ENCODE measurements at places on chromosomes 2 and 18.

DNA sequence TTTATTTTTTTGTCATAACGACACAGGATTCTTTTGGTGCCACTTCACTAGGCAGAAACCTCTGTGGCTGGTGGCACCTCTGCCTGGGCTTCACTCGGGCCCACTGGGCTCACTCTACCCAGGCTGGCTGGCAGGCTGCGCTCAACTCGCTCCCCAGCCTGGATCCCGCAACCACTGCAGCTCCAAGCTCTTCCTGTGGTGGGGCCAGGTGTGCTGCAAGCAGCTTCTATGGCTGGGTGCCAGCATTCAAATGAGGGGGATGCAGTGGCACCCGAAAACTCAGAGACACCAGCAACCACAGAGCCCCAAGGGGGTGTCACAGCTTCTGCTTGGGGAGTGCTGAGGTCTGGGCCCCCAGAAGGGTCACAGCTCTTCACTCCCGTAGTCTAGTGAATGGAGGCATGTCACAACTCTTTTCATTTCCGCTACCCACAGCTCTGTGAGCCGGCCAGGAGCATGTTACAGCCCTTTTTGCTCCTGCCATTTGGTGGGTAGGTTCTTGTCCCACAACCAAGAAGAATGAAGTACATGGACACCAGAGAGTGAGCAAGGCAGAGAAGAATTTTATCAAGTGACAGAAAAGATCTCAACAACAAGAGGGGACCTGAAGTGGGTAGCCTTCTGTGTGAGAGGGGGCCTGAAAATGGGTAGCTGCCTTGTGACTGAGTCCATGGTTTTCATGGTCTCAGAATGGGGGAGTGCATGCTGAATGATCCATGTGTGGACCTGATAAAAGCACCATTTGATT, 170.1 kb downstream of the UBR3 start:
- no peak for DNase-seq

- DNase-seq: no peak
Observed at GRCh38 chr2:172231508-172231907, 128.8 kb upstream of the DLX2 start.

DNA sequence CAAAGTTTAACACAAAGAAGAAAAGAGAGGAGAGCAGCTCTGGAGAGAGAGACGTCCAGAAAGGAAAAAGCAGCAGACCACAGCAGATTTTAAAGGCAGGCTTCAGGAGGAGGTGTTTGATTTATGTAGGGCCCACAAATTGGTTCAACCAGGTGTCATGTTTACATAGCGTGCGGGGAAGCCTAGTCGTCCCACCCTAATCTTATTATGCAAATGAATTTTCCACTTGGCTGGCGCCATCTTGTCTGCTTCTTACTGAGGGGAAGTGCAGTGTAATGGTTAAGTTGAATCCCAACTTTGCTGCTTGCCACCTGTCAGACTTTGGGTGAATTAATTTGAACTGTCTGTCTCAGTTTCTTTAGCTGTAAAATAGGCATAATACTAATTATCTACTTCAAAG, 282.4 kb upstream of the CYRIA start:
- DNase-seq: no peak

DNA sequence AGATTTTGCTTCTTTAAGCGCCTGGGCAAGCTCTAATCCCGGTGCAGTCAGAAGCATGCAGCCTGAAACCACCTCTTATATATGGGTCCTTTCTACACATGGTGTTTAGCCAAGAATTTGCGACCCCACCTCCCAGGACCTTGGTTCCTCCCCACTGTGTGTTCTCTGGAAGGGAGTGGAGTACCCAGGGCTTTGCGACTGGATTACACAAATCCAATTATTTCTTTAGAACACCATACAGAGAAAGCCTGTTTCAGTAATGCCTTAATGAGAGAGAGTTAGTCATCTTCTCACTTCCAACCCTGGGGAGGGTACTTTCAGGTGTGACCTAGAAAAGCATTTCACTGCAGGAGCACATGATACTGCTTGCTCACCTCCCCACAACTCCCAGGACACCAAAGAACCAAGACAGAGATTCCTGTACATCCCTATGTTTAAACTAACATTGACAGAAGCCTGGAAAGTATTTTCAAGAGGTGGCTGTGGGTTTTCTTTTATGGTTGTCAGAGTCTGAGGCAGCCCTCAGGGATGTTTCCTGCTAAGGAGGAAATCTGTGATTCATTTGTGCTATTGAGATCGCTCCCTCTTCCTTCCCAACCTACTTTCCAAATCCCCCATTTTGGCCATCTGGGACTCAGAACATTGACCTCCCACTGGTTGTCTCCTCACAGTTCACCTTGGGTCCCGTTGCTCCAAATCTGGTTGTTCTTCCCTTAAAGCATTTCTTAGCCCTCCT, at the start of gene CAPN14:
TSS of gene CAPN14 (minus strand) at position 51 of the 736 bp plus-strand sequence. CDS start 12,068 bp downstream, outside the sequence.
- no peak for DNase-seq

GRCh38 chr2:238642973-238643372, 204.9 kb upstream of the TWIST2 start:
- no peak for DNase-seq

GRCh38 chr18:21538230-21538629, 62.3 kb downstream of the ESCO1 start:
- no peak for DNase-seq

GRCh38 chr2:230871361-230872150, 6.8 kb downstream of the ITM2C start:
- no peak for DNase-seq

GRCh38 chr2:222878877-222879603, 18.2 kb downstream of the ACSL3 start:
- DNase-seq: no peak

GRCh38 chr2:12641441-12641840, 75.3 kb upstream of the TRIB2 start:
- DNase-seq: no peak

DNA sequence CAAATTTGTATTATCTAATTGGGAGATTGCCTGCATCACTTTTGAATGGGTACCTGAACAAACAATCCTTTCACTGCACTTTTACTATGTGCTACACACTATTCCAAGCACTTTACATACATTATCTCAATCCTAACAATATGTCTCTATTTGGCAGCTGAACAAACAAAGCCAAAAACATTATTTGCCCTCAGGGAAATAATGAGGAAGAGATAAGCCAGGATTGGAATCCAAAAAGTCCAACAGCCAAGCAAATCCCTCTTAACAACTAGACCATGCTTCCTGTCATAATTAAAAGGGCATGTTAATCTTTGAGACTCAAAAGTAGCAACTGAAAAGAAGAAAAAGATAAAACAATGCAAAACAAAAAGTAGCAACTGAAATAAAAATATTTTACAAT, 32.1 kb downstream of the RPRD1A start:
- no peak for DNase-seq

DNA sequence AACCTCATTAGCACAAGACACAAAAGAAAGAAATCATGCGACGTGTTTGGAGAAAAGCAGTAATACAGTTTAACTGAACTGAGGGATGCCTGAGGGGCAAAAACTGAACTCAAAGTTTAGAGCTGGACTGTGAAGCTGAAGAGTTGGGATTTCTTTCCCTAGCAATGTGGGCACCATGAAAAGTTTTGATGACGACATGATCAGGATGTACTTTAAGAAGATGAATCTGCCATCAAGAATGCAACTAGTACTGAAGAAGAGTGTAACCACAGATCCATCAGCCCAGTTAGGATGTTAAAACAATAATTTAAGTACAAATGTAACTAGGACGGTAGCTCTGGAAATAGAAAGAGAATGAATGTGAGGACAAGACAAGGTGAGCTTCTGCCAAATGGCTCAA, 196.2 kb downstream of the VWC2L start:
- no peak for DNase-seq

DNA sequence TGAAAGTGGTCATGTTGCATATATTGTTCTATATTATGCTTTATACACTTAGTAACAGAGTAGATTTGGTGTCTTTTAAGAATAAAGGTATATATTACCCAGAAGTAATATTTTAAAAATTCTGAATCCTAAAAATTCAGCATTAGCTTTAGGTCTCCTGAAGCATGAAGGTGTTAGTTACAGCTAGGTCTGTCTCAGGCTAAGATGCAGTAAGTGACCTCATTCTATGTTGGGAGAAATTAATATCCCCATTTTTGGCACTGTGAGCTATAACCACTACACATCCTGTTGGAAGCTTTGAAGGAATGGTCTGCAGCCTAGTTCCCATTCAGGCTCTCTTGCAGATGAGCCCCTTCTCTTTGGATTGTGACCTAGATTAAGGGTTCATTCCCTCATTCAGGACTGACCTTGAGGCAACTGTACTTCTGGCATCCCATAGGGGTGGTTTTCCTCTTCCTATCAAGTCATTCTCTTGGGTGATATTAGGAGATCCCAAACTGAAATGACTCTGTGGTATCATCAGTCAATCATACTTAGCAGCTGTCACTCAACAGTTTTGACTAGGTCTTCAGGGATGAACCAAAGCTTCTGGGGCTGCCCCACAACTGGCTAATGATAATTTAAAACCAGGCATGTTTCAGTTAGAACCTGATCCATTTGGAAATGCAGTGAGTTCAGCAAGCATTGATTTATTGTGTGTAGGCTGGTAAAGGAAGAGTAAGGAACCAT, 117.7 kb downstream of the GPD2 start:
- no peak for DNase-seq

DNA sequence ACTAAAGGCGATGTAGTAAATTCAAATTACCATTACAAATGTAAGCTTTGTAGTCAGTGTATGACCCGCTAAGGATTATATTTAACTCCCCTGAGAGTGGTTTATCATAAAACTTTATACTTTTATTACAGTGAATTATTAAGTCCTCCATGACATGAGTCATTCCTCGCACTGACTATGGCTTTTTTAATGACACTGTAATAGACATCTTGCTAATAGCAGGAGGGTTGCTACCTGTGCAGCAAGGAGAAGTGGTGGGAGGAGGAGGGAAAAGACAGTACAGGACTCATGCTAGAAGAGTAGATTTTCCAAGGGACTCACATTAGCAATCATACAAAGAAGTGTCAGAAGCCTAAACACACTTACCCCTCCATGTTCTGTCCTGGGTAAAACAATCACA, 556.1 kb downstream of the BCL11A start:
- DNase-seq: no peak

DNA sequence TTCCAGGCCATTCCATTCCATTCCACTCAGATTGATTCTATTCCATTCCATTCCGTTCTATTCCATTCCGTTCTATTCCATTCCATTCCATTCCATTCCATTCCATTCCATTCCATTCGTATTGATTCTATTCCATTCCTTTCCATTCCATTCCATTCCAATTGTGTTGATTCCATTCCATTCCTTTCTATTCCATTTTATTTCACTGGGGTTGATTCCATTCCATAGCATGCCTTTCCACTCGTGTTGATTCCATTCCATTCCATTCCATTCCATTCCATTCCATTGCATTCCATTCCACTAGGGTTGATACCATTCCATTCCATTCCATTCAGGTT, 1142.3 kb downstream of the RPIA start:
- no peak for DNase-seq

- no peak for DNase-seq
Observed at GRCh38 chr2:161956738-161957137, 117.3 kb downstream of the DPP4 start.

GRCh38 chr2:152466980-152467676, 132.2 kb downstream of the FMNL2 start:
- DNase-seq: no peak

DNA sequence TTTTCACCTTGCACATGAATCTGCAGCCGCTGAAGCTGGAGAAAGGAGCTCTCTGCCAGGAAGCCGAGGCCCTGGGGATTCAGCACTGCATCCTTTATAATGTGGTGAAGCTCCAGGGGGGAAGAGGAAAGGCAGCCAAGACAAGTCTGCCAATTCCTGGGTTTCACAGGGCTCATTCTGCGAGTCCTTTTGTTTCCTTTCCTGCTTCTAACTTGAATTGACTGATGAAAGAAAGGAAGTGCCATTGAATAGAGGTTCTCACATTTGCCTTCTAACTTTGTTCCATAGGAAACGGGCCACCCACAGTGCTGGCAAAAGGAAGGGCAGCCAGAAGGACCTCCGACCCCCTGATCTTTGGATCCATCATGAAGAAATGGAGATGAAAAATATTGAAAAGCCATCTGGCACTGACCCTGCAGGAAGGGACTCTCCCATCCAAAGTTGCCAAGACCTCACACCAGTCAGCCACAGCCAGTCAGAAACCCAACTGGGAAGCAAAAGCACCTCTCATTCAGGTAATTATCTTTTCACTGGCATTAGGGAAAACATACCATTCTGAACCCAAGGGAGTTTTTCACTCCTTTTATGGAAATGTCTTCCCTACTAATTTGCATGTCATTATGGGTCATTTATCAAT, 765.4 kb downstream of the MBD2 start:
- no peak for DNase-seq

DNA sequence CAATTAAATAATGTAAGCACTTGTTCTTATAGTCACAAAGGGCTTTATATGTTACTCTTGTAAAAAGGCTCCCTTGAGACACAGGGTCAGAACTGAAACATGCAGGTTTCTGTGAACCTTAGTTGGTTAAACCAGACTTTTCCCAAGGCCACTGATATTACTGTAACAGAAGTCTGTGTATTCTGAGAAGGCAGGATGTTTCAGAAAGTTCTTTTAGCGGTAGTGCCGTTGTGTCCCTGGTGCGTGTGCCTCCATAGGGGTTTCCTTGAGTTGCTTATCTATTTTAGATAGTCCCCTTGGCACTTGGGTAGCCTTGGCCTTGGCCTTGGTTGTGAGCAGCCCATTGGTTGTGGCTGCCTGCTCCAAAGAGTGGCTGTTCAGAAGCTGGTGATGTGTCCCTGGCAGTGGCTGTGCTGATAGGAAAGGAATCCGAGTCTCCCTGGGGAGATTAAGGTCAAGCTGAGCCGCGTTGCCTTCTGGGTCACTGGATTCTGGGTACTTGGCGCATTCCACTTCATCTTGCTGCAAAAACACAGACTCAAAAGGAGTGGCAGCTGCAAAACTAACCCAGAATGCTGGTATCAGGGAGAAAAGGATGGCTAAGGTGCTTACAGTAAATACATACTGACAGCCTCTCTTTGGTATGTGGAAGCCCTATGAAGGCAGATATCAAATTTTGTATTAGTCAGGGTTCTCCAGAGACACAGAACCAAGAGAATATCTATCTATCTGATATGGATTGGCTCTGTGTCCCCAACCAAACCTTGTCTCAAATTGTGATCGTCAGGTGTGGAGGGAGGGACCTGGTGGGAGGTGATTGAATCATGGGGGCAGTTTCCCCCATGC, 69.7 kb downstream of the FHOD3 start:
- DNase-seq: no peak

DNA sequence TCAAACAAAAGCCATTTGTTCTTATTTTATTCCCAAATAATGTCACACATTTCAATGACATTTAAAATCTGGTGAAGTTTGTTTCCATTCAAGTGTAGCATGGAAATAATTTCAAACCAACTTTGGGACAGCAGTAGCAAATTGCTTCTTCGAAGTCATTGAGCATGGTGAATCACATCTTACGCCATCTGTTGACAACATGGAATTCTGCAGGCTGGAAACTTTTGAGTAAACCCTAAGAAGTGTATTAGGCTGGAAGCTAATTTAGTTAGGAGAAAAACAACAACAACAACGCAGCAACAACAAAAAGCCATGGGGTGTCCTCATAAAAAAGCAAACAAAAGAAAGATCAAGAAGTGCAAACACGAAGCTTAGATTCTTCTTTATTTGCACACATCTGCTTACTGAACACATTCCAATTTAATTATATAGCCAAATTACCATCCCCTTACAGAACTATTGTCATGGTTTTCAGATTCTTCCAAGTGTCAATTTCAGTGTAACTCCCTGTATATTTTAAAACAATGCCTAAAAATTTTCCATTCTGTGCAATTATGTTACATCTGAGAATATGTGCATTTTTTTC, 659.0 kb upstream of the CDH7 start:
- no peak for DNase-seq

Measured in amygdala (tissue), 56 donors.